ENCODE measurements at places on chromosomes 1 and 21.

- no peak for DNase-seq
Measured at GRCh38 chr1:205355075-205355453, 1.7 kb downstream of the KLHDC8A start.

GRCh38 chr1:51644533-51645197 lies 27.8 kb downstream of the OSBPL9 start:
- no peak for DNase-seq

DNA sequence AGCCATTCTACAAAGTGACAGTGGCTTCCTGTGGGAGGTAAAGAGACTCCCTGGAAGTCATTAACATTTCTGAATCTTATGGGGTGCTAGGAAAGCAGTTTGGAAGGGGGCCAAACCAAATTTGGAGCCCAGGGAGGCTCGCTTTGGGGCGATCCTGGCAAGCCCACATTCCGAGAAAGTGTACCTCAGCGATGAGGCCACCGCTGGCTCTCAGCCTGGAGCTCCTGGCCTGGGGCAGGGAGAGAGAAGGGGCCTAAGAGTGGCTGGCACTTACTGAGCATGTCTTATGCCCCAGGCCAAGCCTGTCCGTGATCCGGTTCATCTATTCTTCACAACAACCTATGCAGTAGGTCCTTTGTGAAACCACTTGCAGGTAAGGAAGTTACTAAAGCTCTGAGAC lies 98.8 kb downstream of the CCDC185 start:
- DNase-seq = no peak

DNA sequence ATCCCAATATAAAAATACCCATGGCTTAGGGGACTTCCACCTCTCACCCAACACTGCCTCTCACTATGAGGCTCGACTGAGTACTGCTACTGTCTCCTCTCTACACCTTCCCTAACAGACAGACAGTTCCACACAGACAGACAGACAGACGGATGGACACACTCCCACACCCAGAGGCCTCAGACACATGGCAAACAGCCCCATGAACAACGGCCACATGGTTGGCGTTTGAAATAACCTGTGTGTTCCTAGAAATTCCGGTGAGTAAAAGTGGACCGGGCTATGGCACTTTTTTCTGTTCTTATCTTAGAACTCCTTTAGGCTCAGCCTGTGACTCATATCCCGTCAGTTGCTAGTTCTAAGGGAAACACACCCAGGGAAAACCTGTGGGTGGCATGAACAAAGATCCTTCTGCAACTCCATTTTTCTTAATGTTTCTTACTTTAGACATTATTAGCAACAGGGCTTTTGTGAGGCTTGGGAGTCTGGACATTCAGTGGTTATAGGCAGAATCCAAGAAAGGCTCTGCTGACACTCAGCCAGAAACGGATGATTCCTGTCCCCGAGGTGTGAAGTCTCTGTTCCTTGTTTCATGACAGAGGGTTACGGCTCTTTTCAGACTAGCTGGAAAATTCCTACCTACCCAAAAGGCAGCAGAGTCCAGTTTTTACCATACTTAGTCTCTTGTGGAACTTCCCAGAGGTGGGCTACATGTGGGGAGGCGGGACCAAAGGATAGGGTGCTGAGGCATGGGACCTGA lies 90.5 kb upstream of the TLR5 start:
- DNase-seq = peak; percentile 32

GRCh38 chr1:22111620-22112019 lies 31.3 kb downstream of the WNT4 start:
- no peak for DNase-seq

Data from activated CD4-positive, alpha-beta T cell treated with anti-CD3 and anti-CD28 coated beads, Interleukin-10, Interleukin-2, amounts not matched to agents 100 ng/mL and 50 ng/mL, durations not matched to agents 16 hours and 8 hours (primary cell).